PC-9 (cell line): ENCODE measurements at places on chromosomes 11 and 22. TPM values are rescaled to one million over a fixed set of nuclear protein-coding genes. Genes with fewer than 3 reads are reported as not detected.

DNA sequence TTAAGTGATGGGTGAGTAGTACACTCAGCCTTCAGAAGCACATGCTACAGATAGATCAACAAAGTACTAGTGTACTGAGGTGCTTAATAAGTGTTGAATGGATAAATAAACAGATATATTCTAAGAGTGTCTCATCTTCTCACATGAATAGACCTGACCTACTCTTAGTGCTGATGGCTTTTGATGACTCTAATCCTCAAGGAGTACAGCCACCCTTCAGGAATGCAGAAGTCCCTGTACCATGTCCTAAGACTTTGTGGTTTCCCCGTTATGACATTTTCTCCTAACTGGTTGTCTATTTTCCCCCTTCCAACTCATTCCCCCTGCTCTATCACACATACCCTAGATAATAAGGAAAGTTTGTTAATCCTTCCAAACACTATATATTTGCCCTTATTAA, 61.6 kb downstream of the C11orf65 start:
- DNase-seq, result no peak
- no peaks in the 10 kb centered on the region for H3K36me3 ChIP-seq
- H3K27me3 ChIP-seq, result no peaks in the 10 kb centered on the region
- H3K4me3 ChIP-seq, result no peak overlapping the region

- no peak overlapping the region for H3K27ac ChIP-seq
- no peaks in the 10 kb centered on the region for H3K4me1 ChIP-seq
- DNase-seq, result no peak
- H3K4me3 ChIP-seq, result no peak overlapping the region
- H3K36me3 ChIP-seq, result peaks cover 17% of the 10 kb centered on the region; the same call in 1 of the 2 replicates
- no peaks in the 10 kb centered on the region for H3K27me3 ChIP-seq
Measured at GRCh38 chr11:76515494-76515893, 70.7 kb downstream of the EMSY start.

DNA sequence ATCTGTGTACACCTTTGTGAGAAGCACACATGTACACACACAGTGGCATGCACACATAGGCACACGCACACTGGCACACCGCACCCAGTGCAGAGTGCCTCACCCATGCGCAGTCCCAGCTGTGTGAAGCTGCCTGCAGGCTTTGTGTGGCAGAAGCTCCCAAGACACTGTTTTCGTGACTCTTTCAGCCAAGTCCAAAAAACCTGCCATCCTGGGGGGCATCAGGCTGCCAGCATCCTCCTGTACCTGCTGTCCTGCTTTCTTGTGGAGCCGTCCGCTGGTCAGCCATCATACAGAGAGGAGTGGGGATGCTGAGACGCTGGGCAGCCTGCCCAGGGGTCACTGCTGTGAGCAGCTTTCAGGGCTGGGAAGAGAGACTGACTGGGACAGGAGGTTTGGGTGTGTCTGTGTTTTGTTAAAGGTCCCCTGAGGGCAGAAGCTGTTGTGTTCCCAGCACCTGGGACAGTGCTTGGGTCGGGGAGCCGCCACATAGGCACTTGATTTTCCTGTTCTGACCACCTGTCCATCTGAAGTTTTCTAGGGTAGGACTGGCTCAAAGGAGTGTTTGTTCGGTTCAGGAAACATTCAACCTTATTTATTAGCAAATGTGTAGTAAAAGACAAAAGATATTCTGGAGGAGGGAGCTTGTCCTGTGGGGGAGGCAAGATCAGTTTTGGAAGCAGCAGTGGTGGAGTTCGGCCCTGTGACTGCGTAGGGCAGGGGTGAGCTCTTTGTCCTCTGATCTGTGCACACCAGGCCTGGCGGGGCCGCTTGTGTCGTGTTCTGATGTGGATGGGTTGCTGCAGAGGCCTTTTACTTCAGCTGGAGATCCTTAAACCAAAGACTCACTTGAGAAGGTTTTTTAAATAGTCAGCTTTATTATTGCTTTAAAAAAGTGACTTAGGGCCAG, 29.7 kb downstream of the AP2A2 start:
- H3K36me3 ChIP-seq, result no peaks in the 10 kb centered on the region; the same call in 1 of the 2 replicates
- peak; percentile 77 for DNase-seq
- H3K27ac ChIP-seq, result peak overlapping the region; percentile 46

DNA sequence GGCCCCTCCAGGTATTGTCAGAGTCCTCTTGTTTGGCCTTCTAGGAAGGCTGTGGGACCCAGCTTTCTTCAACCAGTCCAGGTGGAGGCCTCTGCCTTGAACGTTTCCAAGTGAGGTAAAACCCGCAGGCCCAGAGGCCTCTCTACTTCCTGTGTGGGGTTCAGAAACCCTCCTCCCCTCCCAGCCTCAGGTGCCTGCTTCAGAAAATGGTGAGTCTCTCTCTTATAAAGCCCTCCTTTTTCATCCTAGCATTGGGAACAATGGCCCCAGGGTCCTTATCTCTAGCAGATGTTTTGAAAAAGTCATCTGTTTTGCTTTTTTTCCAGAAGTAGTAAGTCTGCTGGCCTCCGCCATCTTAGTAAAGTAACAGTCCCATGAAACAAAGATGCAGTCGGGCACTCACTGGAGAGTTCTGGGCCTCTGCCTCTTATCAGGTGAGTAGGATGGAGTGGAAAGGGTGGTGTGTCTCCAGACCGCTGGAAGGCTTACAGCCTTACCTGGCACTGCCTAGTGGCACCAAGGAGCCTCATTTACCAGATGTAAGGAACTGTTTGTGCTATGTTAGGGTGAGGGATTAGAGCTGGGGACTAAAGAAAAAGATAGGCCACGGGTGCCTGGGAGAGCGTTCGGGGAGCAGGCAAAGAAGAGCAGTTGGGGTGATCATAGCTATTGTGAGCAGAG, at the start of gene CD3E:
Gene CD3E, plus strand, starts transcription at position 163 of the 681 bp plus-strand sequence. Its CDS starts 223 bp downstream, at position 386.
- H3K36me3 ChIP-seq, result no peaks in the 10 kb centered on the region
- no peak within 1 kb of the TSS for H3K27ac ChIP-seq
- DNase-seq, result no peak

GRIK4 gene
- not detected in 2 replicates for total RNA-seq

TMPRSS4 gene
- 18.7 and 27.6 TPM in 2 replicates for total RNA-seq

MIAT gene
- total RNA-seq, result 0.45 and 0.48 TPM in 2 replicates
